ENCODE measurements at places on chromosomes 5 and 9. TPM values are rescaled to one million over a fixed set of nuclear protein-coding genes. Genes with fewer than 3 reads are reported as not detected.

GRCh38 chr5:128535251-128535650 lies 2.8 kb downstream of the FBN2 start:
- no peak for DNase-seq

DNA sequence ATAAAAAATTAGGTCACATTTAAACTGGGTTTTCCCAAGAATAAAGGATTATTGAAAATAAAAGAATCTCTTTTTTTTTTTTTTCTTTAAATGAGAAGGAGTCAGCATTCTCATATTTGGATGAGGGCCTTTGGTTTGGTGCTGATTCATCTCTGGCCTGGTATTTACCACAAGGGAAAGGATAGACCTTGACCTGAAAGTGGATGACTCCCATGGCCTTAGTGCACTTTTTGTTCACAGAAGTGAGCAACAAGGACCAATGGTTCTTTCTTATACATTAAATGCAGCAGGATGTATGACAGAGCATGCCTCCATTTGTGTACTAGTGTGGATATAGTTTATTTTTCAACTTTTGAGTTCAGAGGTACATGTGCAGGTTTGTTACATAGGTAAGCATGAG lies 6.9 kb downstream of the YTHDC2 start:
- DNase-seq, result no peak

DNA sequence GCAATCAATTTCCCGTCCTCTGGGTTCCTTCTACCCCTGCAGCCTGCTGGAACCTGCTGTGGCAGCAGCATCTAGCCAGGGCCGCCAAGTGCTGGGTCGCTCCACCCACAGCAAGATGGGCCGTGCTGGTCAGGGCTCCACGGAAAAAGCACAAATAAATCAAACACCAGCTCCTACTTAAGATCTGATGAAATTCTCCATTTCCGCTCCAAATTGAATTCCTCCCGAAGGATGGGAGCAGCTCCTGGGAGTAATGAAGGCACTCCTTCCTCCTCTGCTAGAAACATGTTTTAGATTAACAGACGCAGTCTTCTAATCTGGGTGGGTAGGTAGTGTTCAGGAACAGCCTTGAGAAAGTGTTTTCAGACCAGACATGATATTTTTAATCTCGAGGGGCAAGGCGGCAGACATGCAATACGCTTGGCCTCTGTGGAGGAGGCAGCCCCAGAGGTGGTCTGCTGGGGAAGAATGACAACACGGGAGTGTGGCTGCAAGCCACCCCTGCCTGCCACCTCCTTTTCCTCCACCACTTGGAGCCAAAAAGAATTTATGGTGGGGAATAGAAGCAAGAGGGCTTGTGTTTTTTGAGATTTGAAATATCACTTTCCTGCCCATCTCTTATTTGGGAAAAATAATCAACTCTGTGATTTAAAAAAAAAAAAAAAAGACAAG lies 194.1 kb downstream of the AOPEP start:
- no peak for DNase-seq

DNA sequence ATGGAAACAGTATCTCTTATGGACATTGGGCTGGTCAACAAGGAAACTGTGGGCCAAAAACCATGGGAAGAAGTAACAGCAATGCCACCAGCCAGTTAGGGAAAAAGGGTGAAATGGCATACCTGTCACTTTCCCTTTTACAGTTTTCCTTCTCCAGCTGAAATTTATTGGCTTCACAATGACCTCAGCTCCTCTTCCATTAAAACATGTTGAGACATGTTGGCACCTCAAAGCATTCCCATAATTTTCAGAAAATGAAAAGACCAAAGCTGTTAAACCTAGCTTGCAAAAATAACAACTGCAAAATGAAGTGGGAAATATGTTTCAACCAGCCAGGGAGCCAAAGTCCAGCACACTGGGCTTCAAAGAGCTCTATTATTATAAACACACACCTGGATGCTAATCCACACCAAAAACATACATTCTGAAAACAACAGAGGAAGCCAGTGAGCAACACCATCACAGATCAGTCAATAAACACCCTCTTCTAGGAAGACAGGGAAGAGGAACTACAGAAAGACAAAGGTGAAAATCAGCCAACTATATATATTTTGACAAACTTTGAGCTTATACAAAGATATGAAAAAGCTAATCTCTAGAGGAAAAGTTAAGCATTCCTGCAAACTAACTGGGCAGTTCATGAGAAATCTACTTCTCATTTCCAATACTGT lies 78.4 kb upstream of the PTGER4 start:
- no peak for DNase-seq

DNA sequence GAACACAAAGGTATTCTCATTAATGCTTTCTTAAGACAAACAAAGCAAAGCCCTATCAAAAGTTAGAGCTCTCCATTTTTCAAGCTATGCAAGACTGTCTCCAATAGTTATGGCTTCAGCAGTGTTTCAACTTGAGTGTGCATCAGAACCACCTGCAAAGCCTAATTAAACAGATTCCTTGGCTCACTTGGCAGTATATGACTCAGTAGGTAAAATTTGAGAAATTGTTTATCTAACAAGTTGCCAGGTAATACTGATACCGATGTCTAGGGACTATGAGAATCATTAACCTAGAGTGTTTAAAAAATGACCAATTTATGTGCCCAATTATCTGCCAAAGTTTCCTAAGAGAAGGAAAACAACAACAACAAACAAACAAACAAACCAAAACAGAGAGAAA lies 60.3 kb upstream of the PARP8 start:
- no peak for DNase-seq

- DNase-seq, result no peak
Measured at GRCh38 chr5:68304421-68305052, 89.0 kb downstream of the PIK3R1 start.

- no peak for DNase-seq
Measured at GRCh38 chr5:147310059-147310704, 75.4 kb downstream of the STK32A start.

DNA sequence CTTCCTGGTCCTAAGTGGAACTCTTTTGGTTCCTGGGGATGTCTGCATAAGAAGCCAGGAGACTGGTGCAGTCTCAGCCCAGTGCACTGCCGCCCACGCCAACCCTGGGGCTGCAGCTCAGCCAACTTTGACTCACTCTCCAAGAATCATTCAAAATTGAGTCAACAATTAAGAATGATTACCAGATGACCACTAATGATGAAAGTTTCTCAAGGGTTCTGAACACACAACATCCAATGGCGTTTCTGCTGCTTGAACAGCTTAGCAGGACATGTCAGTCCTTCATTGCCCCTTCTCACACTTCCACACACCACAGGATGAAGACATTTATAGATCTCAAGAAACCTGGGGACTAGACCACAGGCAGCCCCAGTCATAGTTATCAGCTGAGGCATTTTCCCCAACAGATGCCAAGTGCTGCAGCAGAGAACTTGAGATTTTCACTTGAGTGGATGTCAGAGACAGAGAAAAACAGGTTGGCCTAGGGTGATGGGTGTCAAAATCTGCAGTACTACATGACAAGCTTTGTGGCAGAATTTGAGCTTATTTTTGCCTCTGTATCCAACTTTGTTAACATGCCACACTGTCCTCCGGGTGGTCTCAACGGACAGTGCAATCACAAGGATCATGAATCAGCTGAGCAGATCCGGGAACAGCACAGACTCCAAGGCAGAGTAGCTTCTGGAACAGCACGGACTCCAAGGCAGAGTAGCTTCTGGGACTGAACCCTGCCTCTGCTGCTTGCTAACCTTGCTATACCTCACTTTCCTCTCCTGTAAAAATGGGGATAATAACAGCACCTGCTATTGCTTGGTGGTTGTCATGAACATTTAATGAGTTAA lies 356.1 kb downstream of the SPOCK1 start:
- no peak for DNase-seq

DNA sequence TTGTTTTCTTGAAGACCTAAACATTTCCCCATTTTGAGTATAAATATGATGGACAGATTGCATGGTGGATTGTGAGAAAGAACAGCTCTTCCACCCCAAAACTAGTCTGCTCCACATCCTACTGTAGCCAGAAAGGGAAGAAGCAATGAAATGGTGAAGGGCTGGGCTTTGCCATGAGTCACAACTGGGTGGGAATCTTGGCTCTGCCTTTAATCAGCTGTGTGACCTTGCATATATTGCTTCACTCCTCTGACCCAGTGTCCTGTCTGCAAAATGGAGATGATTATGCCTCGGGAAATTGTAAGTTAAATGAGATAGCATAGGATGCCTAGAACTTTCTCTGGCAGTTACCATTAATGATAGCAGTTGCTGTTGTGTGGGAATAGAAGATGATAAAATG lies 101.9 kb downstream of the PDE8B start:
- no peak for DNase-seq

- DNase-seq, result no peak
Measured at GRCh38 chr9:134374301-134375010, 48.2 kb downstream of the RXRA start.

FOXE1 gene
- total RNA-seq, result not detected

AQP7 gene
- 466 TPM for total RNA-seq

ROR2 gene
- total RNA-seq, result 6.3 TPM

GGTA1 gene
- 24.4 TPM for total RNA-seq

PCDHGC3 gene
- 48.8 TPM for total RNA-seq

Data from omental fat pad (tissue), 4 donors.